Renal pelvis (tissue), 12 donors: ENCODE measurements at places on chromosomes 7 and 10.

GRCh38 chr7:12518920-12519681, 51.4 kb upstream of the SCIN start:
- DNase-seq = no peak

GRCh38 chr10:128003521-128003920, 96.6 kb downstream of the PTPRE start:
- DNase-seq = no peak

- no peak for DNase-seq
Observed at GRCh38 chr10:22618078-22618785, 96.1 kb downstream of the PIP4K2A start.

- DNase-seq = no peak
Observed at GRCh38 chr7:129150199-129150996, 5.9 kb downstream of the TSPAN33 start.

- no peak for DNase-seq
Observed at GRCh38 chr7:69781412-69781846, 183.2 kb downstream of the AUTS2 start.

- DNase-seq = no peak
Observed at GRCh38 chr10:44724415-44725174, 186.5 kb upstream of the TMEM72 start.

GRCh38 chr7:141640239-141640840, 61.6 kb downstream of the DENND11 start:
- DNase-seq = no peak

- DNase-seq = no peak
Observed at GRCh38 chr10:119538632-119539358, 3.7 kb downstream of the RGS10 start.

DNA sequence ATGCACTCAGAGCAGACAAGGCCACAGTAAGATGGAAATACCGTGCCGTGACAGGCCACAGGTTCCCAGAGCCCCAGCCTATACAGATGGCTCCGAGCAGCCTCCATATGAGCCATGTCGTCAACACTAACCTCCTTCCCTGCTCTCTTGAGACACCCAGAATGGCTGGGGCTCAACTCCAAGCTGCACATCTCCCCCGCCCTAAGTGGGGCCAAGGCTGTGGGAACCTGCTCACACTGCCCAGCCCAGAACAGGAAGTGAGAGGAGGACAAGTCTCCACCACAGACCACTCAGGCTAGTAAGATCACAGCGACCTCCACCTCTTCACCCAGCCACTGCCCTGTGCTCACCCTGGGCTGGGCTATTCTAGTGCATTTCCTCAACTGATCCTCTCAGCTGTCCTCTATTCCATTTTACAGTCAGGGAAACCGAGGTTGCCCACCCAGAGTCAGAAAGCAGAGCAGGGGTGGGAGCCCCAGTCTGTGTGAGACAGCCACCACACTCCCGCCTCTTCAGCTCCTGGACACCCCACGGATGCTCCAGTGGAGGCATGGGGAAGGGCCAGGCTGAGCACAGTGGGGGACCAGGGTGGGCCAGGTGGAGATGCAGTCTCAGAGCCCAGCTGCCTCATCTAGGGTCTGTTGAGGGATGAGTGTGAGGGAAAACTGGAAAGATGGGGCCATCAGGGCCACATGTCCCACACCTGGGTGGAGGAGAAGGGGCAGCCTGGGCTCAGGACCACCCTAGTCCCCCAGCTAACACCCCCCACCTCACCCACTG, 11.6 kb downstream of the GRID1 start:
- DNase-seq = no peak

DNA sequence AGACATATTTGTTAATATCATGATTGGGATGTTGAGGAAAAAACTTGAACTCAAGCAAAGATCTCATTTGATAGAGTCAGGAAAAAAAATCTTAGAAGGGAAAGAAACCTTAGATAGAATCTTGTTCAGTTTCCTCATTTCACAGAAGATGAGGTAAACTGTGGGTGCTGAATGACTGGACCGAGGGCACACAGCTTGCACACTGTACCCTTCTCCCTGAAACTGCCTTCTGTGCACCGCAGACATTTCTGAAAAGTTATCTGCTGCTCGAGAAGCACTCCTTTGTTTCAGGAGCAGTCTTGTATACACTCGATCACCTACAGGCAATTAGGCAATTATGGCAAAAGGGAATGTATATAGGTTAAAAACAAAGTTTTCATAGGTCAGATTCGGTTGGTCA, 167.4 kb downstream of the SKAP2 start:
- DNase-seq = no peak

GRCh38 chr10:122555442-122555841, 5.1 kb upstream of the DMBT1 start:
- no peak for DNase-seq

- no peak for DNase-seq
Observed at GRCh38 chr7:142811154-142811737, 40.5 kb downstream of the PRSS2 start.

DNA sequence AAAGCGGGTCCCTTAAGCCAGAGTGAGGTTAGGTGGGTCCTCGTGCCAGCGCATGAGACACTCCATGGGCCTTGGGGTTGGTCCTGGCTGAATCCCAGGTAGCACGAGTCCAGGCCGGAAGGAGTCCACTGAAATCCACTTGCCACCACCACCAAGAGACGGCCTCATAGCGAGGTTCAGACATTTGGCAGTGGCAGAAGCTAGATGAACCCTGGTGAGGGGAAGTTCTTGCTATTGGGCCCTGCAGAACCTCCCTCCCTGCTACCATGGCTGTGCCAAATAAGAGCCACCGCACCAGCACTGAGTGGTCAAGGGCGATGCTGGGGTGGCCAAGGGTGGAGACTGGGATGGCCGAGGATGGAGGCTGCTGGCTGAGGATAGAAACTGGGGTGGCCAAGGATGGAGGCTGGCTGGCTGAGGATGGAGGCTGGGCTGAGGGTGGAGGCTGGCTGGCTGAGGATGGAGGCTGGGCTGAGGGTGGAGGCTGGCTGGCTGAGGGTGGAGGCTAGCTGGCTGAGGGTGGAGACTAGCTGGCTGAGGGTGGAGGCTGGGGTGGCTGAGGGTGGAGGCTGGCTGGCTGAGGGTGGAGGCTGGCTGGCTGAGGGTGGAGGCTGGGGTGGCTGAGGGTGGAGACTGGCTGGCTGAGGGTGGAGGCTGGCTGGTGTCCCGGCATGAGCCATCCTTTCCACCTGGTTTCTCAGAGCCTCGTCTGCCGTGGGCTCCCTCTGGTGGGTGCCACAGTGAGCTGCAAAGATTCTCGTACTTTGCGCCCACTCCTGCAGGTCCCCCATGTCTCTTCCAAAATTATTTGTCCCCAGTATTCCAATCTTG, 88.2 kb downstream of the ELFN1 start:
- no peak for DNase-seq

GRCh38 chr7:155069992-155070751, at the start of gene HTR5A:
HTR5A (plus strand) TSS chr7:155070324; CDS start chr7:155070900, 576 bp downstream.
- DNase-seq = peak; percentile 91

- DNase-seq = peak; percentile 17
Observed at GRCh38 chr7:24882989-24883621, 96.9 kb downstream of the OSBPL3 start.

GRCh38 chr7:16755397-16755796, 1.8 kb downstream of the TSPAN13 start:
- no peak for DNase-seq

- no peak for DNase-seq
Observed at GRCh38 chr10:100045592-100045991, 35.8 kb upstream of the DNMBP start.

- no peak for DNase-seq
Observed at GRCh38 chr7:121300685-121301420, 27.9 kb upstream of the WNT16 start.

- DNase-seq = no peak
Observed at GRCh38 chr7:136859803-136860202, 8.6 kb upstream of the CHRM2 start.

DNA sequence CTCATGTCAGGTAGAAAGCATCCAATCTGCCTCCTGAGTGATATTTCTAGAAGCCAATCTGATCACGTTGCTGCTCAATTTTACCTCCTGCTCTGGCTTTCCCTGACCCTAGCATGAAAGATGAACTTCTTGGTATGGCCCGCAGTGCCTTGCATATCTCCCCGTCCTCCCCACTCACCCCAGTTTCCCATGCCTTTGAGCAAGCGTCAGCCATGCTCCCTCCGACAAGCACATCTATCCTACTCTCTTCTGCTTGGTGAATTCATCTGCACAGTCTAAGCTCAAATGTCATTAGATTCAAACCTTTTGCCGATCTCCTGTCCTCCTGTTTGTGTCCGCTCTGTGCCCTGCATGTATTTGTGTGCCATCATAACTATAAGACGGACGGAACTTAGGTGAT, 6.2 kb upstream of the TBXAS1 start:
- DNase-seq = no peak

DNA sequence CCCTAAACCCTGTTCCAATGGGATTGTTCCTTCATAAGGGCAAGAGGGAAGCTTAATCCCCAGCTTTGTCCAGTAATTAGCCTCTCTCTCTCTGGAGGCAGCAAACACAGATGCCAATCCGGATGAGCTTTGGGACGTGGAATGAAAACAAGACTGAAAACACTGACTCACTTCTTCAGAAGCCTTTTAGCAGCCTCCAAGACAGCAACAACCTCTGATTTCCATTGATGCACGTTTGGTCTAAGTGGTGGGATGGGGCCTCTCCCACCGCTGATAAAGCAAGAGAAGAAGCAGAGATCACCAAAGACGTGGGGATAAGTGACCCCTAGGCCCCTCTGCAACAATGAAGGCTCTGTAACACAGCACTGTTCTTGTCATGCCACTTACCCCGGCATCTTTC, 5.8 kb upstream of the GFRA1 start:
- DNase-seq = no peak

DNA sequence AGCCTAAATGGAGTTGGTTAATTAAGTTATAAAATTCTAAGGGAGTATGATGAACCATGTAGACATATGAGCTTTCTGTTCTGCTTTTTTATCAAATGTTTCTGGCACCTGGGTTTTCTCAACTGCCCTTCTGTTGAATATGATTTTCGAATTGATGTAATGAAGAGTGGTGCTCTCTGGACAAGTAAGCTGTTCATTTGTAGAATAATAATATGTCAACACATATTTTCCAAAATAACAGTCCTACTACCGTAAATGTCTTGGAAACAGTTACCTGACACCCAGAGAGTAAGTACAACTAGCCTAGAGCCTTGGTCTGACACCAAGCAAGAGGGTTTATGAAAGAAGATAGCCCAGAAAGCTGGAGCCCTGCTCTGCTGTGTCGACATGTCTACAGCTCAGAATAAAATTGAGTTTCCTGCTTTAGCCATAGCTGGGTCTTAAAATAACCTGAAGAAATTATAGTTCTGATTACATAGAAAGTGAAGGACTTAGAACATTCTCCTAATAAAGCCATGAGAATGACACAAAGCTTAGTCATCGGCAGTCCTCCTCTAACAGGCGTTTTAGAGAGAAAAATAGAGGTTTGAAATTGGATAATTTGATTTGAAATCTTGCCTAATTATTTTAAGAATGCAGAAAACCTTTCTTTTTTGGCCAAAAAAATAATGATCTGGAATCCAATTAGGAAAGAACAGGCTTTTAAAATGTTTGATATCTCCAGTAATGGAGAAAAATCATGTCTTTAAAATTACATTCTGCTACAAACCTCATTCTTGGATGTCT, 25.1 kb downstream of the HDAC9 start:
- no peak for DNase-seq

DNA sequence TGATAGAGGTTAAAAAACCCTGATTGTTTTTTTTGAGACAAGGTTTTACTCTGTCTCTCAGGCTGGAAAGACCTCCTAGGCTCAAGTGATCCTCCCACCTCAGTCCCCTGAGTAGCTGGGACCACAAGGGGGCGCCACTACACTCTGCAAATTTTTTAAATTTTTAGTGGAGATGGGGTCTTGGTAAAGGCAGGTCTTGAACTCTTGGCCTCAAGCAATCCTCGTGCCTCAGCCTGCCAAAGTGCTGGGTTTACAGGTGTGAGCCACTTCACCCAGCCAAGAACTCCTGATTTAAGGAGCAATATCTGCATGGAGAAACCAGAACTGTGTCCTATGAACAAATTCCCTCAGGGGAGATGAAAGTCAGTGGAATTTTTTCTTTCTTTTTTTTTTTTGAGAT, 7.3 kb upstream of the KLHDC10 start:
- DNase-seq = no peak

DNA sequence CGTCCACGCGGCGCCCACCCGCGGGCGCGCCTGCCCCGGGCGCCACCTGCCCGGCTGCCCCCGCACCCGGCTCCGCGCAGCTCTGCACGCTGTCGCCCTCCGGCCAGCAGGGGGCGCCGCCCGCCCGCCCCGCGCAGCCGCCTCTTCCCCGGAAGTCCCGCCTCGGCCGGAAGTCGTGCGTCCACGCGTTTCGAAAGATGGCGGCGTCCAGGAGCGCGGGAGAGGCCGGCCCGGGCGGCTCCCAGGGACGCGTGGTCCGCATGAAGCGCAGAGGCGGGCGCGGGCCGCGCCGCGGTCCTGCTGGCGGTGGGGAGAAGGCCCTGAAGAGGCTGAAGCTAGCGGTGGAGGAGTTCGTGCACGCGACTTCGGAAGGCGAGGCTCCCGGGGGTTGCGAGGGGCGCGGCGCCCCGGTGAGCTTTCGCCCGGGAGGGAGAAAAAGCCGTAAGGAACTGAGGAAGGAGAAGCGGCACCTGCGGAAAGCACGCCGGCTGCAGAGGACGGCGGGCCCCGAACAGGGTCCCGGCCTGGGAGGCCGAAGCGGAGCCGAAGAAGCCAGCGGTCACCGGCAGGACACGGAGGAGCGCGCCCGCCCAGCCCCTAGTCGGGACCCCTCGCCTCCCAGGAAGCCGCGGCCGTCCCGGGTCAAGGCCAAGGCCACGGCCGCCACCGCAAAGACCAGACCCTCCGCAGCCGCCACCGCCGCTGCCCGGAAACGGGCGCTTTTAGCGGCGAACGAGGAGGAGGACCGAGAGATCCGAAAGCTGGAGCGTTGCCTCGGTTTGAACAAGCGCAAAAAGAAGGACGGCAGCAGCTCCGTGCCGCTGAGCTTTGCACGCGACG, at the start of gene NOM1:
Gene NOM1 (plus strand): TSS at position 172 of the 840 bp plus-strand sequence. CDS start 26 bp downstream, at position 198.
- DNase-seq = peak; percentile 88

- no peak for DNase-seq
Observed at GRCh38 chr7:150377196-150377595, 1.9 kb upstream of the ZNF775 start.

- no peak for DNase-seq
Observed at GRCh38 chr10:24269476-24269875, 60.5 kb downstream of the KIAA1217 start.

GRCh38 chr7:104254696-104255095, 46.9 kb upstream of the ORC5 start:
- no peak for DNase-seq

DNA sequence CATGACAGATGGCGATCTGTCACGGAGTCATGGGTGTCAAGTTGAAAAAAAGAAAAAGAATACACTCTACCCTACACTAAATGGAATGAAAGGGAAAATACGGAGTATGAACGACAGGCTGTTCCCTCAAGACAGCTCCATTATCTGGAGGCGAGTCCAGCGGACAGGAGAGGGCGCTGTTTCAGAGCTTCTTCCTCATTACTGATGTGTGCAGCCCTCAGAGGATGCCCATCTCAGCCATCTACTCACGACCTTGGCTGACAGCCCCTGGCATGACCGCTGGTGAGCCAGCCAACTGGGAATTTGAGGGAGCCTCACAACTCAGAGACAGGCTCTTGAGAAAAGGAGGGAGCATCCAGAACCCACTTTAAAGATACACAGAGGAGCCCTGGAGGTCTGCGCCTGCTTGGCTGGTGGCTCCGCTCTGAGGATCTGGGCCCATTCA, 49.6 kb upstream of the SMNDC1 start:
- DNase-seq = peak; percentile 75
